ENCODE measurements at places on chromosomes 4 and X.
A peak's percentile ranks its signal among the peaks of the same experiment; 100 is the strongest.

- DNase-seq = no peak
Observed at GRCh38 chr4:118972167-118972566, 83.5 kb downstream of the SYNPO2 start.

DNA sequence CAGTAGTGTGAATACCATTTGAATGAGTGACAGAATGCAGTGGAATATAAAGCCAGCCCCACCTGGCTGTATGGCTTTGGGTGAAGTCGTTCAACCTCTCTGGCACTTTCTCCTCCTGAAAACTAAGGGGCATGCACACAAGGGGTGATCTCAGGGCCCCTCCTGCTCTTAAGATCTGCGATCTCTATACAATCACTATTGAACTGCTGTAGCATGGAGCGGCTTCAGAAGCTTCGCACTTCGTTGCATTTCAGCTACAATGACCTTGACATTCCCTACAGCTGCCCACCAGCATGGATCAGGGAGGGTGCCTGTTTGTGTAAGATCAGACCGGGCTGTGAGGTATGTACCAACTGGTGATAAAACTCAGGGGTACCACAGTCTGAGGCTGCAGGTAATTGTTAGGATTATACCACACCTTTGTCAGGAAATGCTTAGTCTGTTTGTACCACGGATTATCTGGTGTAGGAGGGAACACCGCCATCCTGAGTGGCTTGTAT, 85.2 kb downstream of the AASDH start:
- no peak for DNase-seq

DNA sequence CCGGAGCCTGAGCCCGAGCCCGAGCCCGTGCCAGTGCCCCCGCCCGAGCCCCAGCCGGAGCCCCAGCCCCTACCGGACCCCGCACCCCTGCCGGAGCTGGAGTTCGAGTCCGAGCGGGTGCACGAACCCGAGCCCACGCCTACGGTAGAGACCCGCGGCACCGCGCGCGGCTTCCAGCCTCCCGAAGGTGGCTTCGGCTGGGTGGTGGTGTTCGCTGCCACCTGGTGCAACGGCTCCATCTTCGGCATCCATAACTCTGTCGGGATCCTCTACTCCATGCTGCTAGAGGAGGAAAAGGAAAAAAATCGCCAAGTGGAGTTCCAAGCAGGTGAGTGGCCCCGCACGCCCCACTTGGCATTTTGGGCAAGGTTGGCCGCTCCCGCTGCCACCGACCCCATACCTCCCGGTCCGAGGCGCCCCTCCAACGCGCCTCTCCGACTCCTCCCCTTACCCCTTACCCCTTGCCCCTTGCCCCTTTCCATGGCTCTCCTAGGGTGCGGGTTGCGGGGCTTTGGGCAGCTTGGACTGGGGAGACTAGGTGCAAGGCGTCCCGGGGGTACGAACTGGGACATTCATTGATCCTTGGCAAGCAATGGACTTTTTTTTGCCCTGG, 553 bp downstream of the SLC16A2 start:
- no peak for DNase-seq

GRCh38 chrX:84320614-84321013, 132.6 kb upstream of the RPS6KA6 start:
- peak; percentile 47 for DNase-seq

DNA sequence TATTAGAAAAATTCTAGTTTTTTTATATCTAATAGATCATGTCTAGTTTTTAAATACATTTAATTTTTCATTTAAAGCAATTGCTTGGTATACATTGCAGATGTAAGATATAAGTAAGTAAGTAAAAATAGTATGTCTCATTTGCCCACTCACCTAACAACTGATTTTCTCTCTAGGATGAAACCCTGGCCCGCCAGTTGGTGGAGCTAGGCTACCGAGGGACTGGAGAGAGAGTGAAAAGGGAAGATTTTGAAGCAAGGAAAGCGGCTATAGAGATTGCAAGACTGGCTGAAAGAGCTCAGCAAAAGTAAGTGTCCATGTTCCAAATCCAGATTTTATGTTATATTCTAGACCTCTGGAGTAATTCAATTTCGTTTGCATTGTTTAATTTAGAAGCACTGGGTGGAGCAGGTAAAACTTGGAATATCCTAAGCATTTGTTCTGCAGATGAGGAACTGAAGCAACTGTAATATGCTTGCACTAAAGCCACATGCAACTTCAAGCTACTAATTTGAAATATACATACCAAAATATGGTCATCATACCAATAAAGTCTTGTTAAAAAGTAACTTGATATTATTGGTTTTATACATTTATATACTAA, 27.1 kb downstream of the CFAP299 start:
- DNase-seq = peak; percentile 6

DNA sequence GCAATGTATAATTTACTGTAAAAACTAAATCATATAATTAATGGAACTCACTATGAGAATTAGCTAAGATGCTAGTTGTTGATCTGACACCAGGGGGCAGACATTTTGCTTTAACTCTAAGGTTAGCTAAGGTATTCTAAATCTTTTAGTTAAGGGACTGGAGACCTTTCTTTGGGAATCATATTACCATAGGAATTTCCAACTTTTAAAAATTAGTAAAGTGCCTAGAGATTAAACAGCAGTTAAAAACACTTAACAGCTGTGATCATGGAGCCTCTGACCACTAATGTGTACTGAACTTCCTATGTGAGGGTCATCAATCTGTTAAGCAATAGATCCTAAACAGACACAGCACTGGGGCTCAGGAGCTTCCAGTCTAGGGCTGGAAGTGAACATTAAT, 226.6 kb downstream of the NSUN7 start:
- peak; percentile 45 for DNase-seq

DNA sequence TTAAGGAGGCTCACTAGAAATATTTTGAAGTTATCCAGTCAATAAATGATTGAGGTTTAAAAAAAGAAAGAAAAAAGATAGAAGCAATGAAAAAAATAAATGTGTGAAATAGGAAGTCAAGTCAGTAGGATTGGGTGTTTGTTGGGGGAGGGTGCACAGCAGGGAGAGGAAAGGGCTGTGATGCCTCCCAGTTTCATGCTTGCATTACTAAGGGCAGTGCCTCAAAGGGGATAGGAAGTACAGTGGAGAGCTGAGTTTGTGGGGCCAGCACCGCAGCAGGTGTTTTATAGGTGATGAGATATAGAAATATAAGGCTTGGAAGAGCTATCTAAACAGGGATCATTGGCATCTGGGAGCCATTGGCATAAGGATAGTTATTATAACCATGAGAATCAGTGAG, 919.2 kb downstream of the STIM2 start:
- no peak for DNase-seq

DNA sequence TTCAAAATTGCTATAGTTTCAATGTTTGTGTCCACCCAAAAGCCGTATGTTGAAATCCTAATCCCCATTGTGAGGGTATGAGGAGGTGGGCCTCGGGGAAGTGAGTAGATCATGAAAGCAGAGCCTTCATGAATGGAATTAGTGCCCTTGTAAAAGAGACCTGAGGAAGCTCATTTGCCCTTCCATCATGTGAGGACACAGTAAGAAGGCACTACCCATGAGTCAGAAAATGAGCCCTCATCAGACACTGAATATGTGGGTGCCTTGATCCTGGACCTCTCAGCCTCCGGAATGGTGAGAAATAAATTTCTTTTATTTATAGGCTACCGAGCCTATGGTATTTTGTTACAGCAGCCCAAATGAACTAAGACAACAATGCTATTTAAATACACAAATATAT, 57.7 kb upstream of the EFHC2 start:
- DNase-seq = no peak

DNA sequence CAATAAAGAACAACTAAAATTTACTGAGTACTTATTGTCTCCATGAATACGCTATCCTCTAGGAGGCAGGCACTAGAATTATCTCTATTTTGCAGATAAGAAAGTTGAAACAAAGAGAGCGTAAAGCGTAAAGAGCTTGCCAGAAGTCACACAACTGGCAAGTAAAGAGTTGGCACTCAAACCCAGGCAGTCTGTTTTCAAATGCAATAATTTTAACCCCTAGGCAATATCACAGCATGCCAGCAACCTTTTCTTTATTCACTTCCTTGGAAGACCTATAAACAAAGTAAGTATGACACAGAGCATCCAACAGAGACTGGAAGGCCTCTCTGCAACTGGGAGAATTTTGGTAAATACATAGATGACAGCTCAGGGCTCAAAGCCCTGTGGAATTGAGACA, 23.2 kb upstream of the AMELX start:
- DNase-seq = no peak

DNA sequence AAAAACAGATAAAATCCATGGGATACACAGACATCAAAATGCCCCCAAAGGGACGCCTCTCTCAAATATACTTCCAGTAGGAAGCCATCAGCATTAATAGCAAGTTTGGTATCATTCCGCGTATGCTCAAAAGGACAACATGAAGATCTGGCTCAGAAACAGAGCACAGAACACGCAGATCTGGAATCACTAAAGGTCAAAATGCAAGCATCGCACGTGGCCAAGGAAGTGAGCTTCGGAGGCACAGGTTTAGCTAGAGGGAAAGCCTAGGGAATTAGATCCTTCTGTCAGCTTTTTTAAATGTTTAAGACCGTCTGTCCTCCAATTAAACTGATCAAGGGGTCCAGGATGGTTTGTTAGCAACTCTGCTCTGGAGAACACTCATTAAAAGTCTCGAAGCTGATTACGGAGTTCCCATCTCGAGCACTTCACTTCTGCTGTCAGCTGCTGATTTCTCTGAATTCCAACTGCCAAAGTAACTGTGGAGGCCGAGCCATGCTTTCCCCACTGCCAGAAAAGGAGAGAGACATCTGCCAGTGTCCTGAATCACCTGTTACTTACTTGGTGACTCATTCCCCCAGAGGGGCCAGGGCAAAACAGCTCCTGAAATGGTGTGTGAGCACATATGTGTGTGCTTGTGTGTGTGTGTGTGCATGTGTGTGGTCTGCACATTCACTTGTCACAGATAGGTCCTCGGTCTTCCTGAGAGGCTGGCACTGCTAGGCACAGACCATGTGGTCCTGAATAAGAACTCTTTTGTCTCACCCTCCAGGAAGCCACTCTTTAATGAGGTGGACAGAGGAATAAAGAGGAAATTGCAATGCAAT, 177.7 kb upstream of the PPARGC1A start:
- peak; percentile 74 for DNase-seq

GRCh38 chrX:45196701-45197100, 4.0 kb downstream of the DIPK2B start:
- peak; percentile 32 for DNase-seq

DNA sequence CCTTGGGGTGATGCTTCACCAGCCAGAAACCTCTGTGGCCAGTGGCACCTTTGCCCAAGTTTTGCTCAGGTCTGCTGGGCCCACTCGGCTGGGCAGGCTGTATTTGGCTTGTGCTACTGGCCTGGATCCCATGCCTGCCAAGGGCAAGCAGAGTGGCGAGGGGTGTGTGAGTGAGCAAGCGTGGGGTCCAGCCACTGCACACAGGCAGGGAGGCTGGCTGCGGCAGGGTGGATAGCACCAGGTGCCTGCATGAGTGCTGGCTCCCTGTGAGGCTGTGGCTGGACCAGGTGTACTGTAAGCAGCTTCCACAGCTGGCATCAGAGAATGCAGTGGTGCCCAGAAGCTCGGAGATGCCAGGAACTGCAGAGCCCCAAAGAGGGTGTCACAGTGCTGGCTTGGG, 478.5 kb downstream of the STPG2 start:
- no peak for DNase-seq

DNA sequence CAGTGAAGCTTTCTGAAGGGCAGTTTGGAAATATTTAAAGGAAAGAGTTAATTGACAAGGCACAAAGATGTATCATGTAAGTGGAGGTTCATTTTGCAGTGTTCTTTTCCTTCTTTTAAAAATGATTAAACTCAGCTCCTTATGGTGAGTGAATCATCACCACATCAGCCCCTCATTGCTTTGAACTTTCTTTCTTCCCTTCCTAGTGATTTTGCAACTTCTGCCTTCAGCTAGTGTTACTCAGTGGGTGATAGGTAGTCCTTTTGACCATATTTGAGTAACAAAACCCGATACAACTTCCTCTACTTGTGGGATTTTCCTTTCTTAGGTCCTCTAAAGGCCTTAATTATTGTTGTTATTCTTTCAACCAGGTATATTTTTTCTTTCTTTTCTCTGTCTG, 8.2 kb downstream of the ZCCHC4 start:
- DNase-seq = peak; percentile 85

GRCh38 chrX:2629316-2630007, 61.6 kb upstream of the CD99 start:
- DNase-seq = no peak

DNA sequence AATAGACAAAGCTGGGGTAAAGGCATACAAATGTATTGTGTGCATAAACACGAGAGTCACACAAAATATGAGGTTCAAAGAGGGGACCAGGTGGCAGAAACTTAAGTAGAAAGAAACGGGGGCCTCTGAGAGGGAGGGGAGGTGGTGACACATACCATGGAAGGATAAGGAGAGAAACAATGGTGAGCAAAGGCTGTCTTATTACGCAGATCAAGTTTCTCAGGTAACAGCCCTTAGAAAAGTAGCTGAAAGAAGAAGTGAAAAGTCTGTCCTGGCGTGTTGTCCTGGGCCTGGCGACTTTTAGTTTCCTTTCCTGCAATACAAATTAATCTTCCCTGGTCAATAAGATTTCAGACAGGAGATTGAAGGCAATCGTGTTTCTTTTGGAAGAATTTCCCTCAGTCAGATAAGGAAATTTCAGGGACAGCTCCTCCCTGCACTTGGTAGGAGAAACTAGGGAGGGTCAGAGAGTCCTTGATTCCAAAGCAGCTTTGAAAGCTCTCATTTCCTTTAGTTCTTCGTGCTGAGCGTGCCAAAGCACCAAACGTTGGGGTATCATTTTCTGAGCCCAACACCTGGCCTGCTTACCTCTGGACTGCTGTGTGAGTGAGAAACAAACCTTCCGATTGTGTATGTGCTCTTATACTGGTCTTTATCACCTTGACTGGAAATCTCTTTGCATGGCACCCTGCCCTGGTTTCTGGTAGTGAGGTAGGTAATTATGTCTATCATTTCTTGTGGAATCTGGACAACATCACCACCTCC, 676.7 kb upstream of the LCORL start:
- DNase-seq = no peak

DNA sequence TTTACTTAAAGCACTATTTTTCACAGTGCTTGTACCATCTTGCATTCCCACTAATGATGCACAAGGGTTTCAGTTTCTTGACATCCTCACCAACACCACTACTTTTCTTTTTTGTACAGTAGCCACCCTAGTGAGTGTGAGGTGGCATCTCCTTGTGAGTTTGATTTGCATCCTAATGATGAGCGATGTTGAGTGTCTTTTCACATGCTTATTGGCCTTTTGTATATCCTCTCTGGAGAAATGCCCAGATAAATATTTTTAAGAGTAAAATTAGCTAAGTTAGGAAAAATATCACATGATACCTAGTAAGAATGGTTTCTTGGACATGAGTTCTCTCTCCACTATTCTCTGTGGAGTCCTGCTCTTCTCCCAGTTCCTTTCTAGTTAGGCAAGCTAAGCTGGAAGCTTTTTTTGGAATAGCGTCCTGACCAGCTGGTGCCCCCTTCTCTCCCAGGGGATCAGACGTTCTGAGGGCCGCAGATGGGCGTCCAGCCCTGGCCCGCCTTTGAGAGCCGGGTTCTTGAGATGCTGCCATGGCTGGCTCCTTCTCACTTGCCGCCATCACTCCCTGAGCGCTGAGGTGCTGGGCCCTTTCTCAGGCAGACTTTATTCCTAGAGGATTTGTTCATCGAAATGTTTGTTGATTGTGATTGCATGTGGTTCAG, 132.1 kb downstream of the ARHGAP10 start:
- no peak for DNase-seq
